ENCODE measurements at places on chromosomes 4 and X.
A peak's percentile ranks its signal among the peaks of the same experiment; 100 is the strongest.

- DNase-seq: no peak
Observed at GRCh38 chr4:41881981-41882624, 53.1 kb upstream of the TMEM33 start.

DNA sequence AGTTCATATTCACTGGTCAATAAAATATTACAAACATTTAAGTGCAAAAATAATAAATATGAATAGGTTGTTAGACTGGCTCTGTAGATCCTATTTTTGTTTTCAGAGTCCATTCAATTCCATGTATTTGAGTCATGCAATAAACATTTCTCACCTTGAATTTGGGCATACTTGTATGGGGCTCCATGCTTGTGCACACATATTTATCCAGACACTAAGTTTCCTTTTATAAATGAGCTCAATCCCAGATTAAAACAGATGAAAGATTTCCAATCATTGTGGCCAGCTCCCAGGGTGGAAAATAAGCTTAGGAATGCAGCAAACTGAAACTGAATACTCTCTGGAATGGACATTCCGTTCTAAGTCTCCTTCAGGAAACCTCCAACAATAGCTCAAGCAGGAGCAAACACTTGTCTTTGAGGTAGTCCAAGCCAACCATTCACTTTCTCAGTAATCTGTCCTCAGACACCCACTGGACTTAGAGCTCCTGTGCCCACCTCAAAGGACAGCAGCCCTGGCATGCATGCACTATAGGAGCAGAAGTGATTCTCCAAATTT, 16.4 kb downstream of the DMD start:
- DNase-seq: no peak

DNA sequence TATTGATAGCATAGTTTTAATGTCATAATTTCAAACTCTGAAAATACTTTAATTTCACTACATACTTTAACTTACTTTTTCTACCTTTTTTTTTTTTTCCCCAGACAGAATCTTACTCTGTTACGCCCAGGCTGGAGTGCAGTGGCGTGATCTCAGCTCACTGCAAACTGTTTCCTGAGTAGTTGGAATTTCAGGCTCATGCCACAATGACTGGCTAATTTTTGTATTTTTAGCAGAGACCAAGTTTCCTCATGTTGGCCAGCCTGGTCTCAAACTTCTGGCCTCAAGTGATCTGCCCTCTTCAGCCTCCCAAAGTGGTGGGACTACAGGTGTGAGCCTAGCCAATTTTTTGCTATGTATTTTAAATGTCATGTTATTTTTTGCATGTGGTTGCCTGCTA, 741.6 kb downstream of the TRAM1L1 start:
- no peak for DNase-seq

GRCh38 chr4:83568062-83568461, 32.2 kb downstream of the GPAT3 start:
- DNase-seq: no peak

DNA sequence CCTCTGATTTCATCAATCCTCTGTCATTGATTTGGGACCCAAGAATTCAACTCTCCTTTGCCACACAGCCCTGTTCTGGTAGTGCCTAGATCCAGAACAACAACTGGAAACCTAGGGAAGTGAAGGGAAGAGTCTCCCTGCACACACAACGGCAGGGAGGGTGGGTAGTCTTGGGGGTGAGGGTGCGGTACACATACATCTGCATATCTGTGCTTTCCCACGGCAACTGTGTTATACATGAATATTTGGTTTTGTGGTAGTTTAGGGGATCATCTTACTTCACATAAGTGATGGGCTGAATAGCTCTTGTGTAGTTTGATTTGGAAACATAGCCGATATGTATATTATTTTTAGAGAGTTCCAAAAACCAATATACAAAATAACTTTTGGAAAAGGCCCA, 3.3 kb upstream of the PRSS12 start:
- DNase-seq: no peak

DNA sequence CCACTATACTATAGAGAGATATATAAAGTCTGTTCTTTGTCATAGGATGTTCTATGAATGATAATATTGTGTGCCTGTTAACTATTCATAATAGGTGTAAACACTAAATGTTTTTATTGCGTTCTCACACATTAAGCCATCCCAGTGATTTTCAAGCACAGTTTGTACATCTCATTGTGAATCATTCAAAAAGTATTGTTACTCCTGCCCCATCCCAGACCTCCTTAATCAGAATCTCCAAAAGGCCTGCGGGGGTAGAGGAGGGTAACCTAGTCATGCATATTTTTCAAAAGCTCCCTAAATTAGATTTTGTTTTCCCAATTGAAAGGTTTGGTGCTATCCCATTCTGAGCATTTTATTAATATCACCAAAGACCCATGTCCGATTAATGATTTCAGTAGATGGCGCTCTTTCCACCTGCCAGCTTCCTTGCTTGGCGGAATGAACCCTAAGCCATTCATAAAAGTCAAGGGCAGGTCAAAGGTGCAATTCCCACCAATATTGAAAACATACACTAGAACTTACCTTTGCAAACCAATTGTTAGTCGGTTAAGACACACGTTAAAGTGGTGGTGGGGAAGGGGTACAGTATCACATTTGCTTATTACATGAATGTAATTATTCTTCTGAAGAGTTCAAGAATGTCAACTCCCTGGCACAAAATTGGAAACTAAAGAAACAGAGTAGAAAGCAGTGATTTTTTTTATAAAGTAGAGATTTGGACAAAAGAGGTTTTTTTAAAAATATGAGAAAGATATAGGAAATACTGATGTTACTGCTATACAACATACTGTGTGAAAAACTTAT, 5.8 kb upstream of the TET2 start:
- DNase-seq: peak; percentile 35

GRCh38 chr4:6658597-6659075, 18.2 kb downstream of the MRFAP1 start:
- DNase-seq: peak; percentile 57

All from CD4-positive, alpha-beta T cell treated with Interleukin-4 for 1 hour (primary cell).